ENCODE measurements at places on chromosomes 6 and 20.

GRCh38 chr6:45614488-45615285 is 237.0 kb upstream of the SUPT3H start:
- no peak for DNase-seq

DNA sequence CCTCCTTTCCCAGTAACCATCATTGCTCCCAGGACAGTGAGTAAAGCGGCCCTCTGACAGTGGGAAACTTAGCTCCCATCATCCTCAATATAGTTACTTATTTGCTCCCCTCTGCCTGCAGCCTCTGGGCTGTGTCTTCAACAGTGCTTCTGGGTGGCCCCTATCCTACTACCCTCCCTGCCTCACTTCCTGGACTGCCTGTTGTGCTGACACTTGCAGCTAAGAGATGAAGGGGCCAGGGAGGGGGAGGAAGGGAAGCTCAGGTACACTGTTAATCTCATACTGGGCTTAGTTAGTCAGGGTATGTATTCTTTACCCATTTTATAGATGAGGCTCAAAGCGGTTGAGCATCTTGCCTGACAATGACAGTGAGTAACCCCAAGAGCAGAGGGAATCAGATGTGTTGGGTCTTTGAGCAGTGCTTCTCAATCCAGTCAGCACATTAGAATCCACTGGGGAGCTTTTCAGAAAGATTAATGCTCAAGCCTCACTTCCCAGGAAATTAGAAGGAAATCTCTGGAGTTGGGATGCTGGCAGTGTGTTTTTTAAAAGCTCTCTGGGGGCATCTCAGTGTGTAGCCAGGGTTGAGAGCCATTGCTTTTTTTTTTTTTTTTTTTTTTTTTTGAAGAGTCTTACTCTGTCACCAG is 27.1 kb upstream of the KCNK5 start:
- no peak for DNase-seq

DNA sequence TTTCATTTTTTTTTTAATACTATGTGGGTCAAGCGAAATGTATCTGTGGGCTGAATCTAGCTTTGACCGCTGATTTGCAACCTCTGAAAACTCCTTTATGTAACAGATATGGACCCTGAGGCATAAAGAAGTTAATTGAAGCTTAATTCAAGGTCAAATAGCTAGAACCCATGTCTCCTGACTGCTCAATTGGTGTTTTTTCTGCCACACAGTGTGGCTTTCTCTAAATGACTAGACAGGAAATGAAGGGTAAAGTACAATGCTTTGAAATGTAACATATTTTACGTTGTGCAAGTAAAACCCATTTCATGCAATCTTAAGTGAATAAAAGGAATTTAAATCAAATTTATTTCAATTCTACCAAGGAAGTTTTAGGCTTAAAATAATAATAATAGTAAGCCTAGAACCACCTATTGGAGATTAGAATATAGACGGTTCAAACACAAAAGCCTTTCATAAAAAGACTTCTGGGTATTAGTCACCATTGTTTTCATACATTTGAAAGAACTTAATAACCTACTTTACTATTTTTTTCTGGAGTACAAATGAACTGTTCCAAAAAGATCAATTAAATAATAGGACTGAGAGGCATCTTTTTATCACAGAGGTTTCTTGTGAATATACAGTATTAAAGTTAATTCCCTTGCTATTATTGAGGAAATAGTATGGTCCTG is 279.8 kb downstream of the EPHA7 start:
- DNase-seq: no peak

- no peak for DNase-seq
Measured at GRCh38 chr6:140604786-140605185, 1230.3 kb upstream of the CITED2 start.

Measured in C1 segment of cervical spinal cord (tissue), 14 donors.